ENCODE measurements at places on chromosomes 1 and 21. TPM values are rescaled to one million over a fixed set of nuclear protein-coding genes. Genes with fewer than 3 reads are reported as not detected.

C1orf115 gene
- 93.4 TPM for total RNA-seq

THEM5 gene
- 0.33 TPM for total RNA-seq

GNG4 gene
- 0.43 TPM for total RNA-seq

FLG2 gene
- total RNA-seq = not detected

CD1B gene
- total RNA-seq = not detected

CPLANE2 gene
- 7.2 TPM for total RNA-seq

ADAMTS5 gene
- total RNA-seq = 2.9 TPM

SPRR2A gene
- not detected for total RNA-seq

CSMD2 gene
- total RNA-seq = under 0.01 TPM

CORT gene
- 0.17 TPM for total RNA-seq

RHBG gene
- total RNA-seq = not detected

OR2T2 gene
- not detected for total RNA-seq

DAB1 gene
- total RNA-seq = not detected

SERPINC1 gene
- 0.22 TPM for total RNA-seq

PTPN14 gene
- total RNA-seq = 62.7 TPM

MIER1 gene
- 29.9 TPM for total RNA-seq

ZBTB21 gene
- 3.7 TPM for total RNA-seq

LEFTY2 gene
- not detected for total RNA-seq

RIMKLA gene
- total RNA-seq = under 0.01 TPM

KPRP gene
- total RNA-seq = not detected

COL24A1 gene
- total RNA-seq = not detected

C1QTNF12 gene
- total RNA-seq = 0.22 TPM

ABL2 gene
- 46.8 TPM for total RNA-seq

ADCY10 gene
- not detected for total RNA-seq

LHX8 gene
- not detected for total RNA-seq

FAM177B gene
- total RNA-seq = not detected

CFHR5 gene
- total RNA-seq = not detected

F13B gene
- total RNA-seq = not detected

AKR7A3 gene
- total RNA-seq = 0.09 TPM

PTGFR gene
- 0.09 TPM for total RNA-seq

SZRD1 gene
- total RNA-seq = 29.2 TPM

KIF2C gene
- total RNA-seq = 4.7 TPM

WNT2B gene
- 1.1 TPM for total RNA-seq

IQCC gene
- 1.2 TPM for total RNA-seq

GJC2 gene
- 6.5 TPM for total RNA-seq

ZNF593OS gene
- not detected for total RNA-seq

THEM4 gene
- total RNA-seq = 5.0 TPM

TNNI3K gene
- 0.33 TPM for total RNA-seq

FAM110D gene
- total RNA-seq = 5.5 TPM

CHAF1B gene
- 2.0 TPM for total RNA-seq

CXADR gene
- total RNA-seq = 71.3 TPM

CNN3 gene
- total RNA-seq = 695 TPM

PAQR6 gene
- 0.33 TPM for total RNA-seq

GPR37L1 gene
- not detected for total RNA-seq

RAB29 gene
- total RNA-seq = 22.2 TPM
